ENCODE measurements at places on chromosomes 5 and 9. TPM values are rescaled to one million over a fixed set of nuclear protein-coding genes. Genes with fewer than 3 reads are reported as not detected.

GRCh38 chr5:10607023-10607665, 43.3 kb downstream of the ANKRD33B start:
- no peak for DNase-seq

GRCh38 chr5:178849316-178849715, 10.4 kb upstream of the ZNF354B start:
- DNase-seq = no peak

- no peak for DNase-seq
Observed at GRCh38 chr5:77302247-77302646, 91.8 kb downstream of the PDE8B start.

DNA sequence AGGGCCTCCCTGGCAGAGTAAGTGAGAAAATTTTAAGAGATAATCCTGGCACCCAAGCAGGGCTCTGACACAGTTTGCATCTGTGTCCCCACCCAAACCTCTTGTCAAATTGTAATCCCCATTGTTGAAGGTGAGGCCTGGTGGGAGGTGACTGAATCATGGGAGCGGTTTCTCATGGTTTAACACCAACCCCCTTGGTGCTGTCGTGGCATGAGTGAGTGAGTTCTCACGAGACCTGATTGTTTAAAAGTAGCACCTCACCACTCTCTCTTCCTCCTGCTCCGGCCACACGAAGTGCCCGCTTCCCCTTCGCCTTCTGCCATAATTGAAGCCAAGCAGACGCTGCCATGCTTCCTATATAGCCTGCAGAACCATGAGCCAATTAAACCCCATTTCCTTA, 80.1 kb downstream of the FBXW11 start:
- DNase-seq = no peak

GRCh38 chr5:1016036-1016435, 7.4 kb downstream of the NKD2 start:
- DNase-seq = no peak

The FAM120A gene
- polyA plus RNA-seq = 82.9 TPM

The PCDHA11 gene
- polyA plus RNA-seq = 0.18 TPM

The SUSD3 gene
- polyA plus RNA-seq = 12.0 TPM

The SPATA6L gene
- 6.7 TPM for polyA plus RNA-seq

The KCTD16 gene
- polyA plus RNA-seq = 2.7 TPM

Data from renal pelvis (tissue), 12 donors.